NCI-H1048 (cell line): ENCODE measurements at places on chromosomes 16 and 17.

- no peak for DNase-seq
Observed at GRCh38 chr16:83681381-83681956, 126.3 kb upstream of the HSBP1 start.

DNA sequence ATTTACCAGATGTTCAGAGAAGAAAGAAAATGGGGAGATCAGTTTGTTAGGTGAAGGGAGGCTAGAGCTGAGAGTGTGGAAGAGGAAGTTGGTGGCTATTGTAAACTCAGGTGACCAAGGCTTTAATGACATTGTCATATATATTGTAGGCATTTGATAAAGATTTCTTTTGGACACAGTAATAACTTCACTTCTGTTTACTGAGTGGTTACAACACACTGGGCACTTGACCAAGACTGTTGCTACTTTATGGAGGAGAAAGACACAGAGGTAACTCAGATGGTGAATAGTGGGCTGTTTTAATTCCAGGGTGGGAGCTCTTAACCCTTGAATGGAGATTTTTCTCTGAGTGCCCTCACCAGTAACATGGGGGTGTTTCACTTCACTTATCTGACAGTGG, 46.0 kb downstream of the TNRC6A start:
- no peak for DNase-seq

GRCh38 chr16:13441675-13442074, 478.3 kb upstream of the ERCC4 start:
- DNase-seq, result no peak

GRCh38 chr16:27127308-27127707, 60.6 kb downstream of the C16orf82 start:
- no peak for DNase-seq

GRCh38 chr17:82952019-82952418, 112.2 kb upstream of the ZNF750 start:
- no peak for DNase-seq

- DNase-seq, result no peak
Observed at GRCh38 chr17:81059026-81059425, 24.1 kb downstream of the BAIAP2 start.

GRCh38 chr17:77959126-77959925, 823 bp downstream of the TNRC6C start:
- no peak for DNase-seq

- no peak for DNase-seq
Observed at GRCh38 chr16:73365016-73365551, 317.2 kb upstream of the ZFHX3 start.

DNA sequence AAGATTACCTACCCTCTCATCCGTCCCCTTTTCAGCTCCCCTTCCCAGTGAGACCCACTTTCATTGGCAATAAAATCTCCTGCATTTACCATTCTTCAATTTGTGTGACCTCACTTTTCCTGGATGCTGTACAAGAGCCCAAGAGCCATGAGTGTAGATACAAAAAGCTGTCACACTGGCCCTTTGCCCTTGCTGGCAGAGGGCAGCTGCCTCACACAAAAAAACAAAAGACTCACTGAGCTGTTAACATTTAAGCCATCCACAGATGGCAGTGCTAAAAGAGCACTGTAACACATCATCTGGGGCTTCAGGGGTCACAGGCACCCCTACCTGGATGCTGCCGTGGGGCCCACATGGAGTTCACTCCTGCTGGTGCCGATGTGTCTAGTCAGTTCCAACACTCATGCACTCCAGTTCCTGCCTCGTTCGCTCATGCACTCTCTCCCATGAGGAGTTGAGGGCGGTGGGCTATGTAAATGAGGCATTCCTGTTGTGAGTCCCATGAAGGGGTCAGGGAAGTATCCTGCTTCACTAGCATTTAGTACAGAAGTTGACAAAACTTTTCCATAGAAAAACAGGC, 123.1 kb downstream of the CA10 start:
- DNase-seq, result no peak

DNA sequence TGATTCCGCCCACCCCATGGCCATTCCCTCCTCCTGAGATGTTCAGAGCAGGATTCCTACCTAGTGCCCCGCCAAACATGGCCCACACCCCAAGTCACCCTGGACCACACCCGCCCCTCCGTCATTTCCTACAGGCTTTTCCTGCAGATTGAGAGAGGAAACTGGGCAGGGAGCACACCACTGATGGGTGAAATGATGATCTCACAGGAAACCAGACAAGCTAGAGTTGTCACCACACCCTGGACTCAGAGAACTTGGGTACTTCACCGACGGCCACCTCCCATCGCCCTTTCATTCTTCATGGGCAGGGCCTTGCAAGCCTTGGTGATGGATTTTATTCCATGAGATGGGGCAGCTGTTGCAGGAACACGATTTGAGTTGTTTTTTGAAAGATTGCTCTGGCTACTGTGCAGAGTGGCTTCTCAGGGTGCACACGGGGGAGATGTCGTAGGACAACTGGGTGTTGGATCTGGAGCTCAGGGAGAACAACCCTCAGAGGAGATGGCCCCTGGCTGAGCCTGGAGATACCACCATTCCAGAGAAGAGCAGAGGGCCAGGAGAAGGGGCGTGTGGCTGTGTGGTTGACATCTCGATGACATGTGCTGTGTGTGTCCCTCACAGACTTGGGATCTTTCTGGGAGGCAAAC, 7.4 kb upstream of the B9D1 start:
- DNase-seq, result no peak

DNA sequence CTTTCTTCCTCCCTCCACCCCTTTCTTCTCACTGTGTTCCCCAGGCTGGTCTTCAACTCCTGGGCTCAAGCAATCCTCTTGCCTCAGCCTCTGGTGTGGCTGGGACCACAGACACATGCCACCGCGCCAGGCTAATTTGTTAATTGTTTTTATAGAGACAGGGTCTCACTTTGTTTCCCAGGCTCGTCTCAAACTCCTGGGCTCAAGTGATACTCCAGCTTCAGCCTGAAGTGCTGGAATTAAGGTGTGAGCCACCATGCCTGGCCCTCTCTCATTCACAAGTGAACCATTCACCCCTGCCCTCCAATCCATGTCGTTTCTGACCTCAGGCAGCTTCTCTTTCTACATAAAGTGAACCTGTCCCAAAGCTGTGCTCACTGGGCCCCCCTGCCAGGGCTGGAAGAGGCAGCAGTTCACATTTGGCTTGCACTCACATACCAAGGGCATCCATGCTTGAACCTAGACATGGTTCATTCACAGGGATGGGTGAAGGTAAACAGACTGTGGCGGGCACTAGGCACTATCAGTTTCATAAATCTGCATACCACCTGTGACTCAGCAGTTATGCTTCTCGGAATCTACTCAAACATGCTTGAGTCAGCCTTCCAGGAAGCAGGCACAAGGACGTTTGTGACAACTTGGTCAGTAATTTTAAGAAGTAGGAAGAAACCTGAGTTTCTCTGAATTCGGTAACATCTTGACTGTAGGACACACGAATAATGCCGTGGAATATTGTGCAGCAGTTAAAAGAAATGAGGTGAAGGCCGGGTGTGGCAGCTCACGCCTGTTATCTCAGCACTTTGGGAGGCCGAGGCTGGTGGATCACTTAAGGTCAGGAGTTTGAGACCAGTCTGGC, 6.0 kb upstream of the RNF213 start:
- DNase-seq, result no peak

DNA sequence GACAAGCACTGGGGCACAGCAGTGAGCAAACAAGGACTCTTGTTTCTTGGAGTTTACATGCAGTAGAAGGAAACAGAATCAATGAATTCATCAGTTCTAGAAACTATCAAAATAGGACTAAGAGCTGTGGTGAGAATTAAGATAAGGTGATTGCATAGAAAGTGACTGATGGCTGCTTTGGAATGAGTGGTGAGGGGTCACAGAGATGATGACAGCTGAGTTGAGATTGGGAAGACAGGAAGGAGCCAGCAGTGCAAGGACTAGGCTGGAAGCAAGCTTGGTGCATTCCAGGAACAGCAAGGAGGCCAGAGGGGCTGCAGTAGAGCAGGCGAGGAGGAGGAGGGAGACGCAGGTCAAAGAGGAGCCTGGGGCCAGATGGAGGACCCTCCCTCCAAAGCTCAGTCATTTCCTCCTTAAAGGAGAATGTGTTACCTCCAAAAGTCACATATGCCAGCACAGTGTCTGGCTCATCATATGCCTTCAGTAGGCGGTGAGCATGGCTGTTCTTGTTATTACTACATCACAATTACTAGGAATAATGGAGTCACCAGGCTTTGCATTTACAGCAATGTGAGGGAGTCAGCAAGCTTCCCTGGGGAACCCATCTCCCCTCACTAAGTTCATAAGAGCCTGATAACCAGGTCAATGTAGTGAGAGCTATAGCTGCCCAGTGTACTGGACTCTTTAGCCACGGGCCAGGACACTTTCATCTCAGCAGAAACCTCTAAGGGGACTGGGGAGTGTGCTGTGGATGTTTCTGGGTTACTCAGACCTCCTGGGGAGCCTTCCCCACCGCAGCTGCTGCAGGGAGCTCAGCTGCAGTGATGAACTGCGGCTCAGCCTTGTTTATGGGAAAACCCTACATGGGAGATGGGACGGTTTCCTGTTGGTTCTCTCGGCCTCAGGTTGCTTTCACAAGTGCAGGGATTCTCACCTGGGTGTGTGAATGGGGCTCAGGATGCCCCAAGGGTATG, 157.2 kb downstream of the SEC14L1 start:
- no peak for DNase-seq

- DNase-seq, result no peak
Observed at GRCh38 chr17:69451416-69452394, 37.2 kb downstream of the MAP2K6 start.

- no peak for DNase-seq
Observed at GRCh38 chr17:55134486-55135157, 130.1 kb upstream of the HLF start.

GRCh38 chr17:64411999-64412771, 21.5 kb upstream of the PECAM1 start:
- no peak for DNase-seq

- DNase-seq, result no peak
Observed at GRCh38 chr16:30567160-30567990, 4.1 kb downstream of the ZNF688 start.

DNA sequence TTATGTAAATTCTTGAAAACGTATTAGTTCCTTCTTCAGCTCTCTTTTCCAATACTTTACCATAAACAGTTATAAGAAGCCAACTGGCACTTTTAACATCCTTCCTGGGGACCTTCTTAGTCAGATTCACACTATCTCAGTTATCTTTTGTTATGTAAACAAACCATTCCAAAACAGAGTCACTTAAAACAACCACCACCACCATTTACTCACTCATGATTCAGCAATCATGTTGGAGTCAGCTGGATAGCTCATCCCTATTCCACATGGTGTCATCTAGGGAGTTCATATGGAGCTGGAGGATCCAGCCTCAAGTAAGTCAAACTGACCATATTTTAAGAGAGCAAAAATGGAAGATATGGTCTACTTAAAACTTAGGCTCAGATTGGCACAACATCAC, 240.3 kb upstream of the IRX3 start:
- DNase-seq, result no peak
